Stimulated activated CD4-positive, alpha-beta T cell treated with anti-CD3 and anti-CD28 coated beads, Interleukin-4, amount 100 ng/mL, for 48 hours (primary cell): ENCODE measurements at places on chromosomes 2 and 18.

DNA sequence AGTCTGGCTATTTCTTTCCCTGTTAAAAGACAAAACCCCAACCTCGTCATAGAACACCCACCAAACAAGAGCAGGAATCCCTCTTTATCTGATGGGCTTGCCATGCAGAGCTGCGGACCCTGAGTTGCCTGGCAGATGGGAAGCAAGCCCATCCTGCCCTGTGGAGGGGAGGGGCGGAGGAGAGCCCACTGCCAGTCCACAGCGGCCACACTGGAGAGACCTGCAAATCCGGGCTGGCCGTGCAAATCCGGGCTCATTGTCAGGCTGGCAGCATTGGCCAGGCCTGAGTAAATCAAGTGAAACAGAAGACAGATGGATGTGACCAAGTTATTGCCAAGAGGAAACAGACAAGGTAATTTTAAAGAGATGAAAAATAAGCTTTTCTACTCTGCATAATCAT, 22.0 kb downstream of the MYL12B start:
- no peak for DNase-seq

- DNase-seq: no peak
Measured at GRCh38 chr2:190840569-190841172, 40.0 kb upstream of the GLS start.

- DNase-seq: no peak
Measured at GRCh38 chr2:218622606-218623365, 15.1 kb downstream of the PLCD4 start.

GRCh38 chr2:46816846-46817726, 98.5 kb downstream of the MCFD2 start:
- no peak for DNase-seq

GRCh38 chr18:61984349-61984748, 91.5 kb upstream of the RNF152 start:
- no peak for DNase-seq

DNA sequence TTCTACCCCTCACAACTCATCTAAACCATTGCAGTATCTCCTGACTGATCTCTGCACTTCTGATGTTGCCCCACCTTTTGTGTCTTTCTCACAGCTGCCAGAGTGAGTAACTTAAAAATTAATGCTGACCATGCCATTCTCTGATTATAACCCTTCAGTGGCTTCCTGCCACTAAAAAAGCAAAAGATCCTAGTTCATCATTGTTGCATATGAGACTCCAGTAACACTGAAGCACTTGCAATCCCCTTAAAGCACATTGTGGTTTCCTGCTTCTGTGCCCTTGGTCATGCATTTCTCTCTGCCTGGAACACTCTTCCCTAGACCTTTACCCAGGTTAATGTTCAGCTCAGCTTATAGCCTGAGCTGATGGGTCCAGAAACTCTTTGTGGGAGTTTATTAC, 95.1 kb upstream of the WDSUB1 start:
- no peak for DNase-seq

GRCh38 chr2:130328710-130329109, 14.0 kb upstream of the IMP4 start:
- no peak for DNase-seq

GRCh38 chr2:100140582-100140981, 1.8 kb downstream of the AFF3 start:
- DNase-seq: no peak

GRCh38 chr2:198314559-198315153, 510.3 kb downstream of the PLCL1 start:
- no peak for DNase-seq

- DNase-seq: peak; percentile 29
Measured at GRCh38 chr2:151410485-151410834, 758 bp downstream of the RIF1 start.

DNA sequence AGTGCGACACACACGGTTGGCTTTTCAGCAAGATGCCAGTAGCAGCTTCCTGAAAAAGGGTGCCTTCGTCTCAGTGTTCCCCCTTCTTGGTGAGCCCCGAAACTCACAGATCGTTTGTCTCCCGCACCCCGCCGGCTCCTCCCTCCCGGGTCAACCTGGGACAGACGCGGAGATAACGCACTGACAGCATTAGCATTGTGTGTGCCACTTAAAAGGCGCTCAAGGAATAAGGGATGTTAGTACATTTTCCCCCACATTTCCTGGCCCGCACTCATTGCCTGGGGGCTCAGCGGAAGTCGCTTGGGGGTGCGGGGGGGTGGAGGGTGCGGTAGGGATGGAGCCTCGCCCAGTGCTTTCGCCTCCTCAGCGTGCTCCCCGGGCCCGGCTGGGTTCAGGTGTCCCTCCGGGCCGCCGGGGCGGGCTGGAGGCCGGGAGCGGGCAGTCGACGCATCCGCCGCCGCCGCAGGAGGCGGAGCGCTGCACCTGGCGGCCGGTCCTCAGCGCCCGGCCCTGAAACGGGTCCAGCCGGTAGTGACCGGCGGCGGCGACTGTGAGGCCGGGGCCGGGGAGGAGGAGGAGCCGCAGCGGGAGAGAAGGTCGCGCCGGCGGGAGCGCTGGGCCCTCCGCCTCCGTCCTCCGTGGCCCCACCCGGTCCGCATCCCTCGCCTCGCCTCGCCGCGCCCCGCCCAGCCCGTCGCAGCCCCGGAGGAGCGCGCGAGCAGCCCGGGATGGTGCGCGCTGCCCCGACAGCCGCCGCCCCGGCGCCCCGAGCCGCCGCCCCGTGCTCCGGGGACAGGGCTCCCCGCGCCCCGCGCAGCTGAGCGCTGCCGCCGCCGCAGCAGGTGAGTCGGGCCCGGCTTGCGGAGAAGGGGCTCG, at the start of gene MFSD6:
MFSD6 (plus strand) TSS at position 694 of the 876 bp plus-strand sequence. CDS start 27,675 bp downstream, outside the sequence.
- DNase-seq: peak; percentile 39

DNA sequence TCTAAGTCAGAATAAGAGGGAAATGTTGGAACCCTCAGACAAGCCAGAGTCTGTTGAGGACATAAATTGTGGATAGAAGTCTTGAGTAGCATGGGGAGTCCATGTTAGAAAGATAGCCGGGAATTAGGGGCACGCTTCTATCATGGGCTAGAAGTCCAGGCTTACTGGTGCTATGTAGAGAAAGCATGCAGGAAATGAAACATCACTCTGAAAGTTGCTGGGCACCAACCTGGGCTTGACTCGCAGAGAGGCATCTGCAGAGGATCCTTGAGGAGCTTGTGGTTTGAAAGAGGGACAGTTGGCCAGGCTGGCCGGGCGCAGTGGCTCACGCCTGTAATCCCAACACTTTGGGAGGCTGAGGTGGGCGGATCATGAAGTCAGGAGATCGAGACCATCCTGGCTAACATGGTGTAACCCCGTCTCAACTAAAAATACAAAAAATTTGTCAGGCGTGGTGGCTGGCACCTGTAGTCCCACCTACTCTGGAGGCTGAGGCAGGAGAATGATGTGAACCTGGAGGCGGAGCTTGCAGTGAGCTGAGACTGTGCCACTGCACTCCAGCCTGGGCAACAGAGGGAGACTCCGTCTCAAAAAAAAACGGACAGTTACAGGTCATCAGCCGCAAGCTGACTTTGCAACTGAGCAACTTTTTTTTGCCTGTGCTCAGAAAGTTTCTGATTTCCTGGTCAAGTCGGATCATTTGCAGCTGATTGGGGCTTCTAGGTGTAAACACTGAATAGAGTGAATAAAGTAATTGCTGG, 24.9 kb downstream of the CERS6 start:
- DNase-seq: no peak

- no peak for DNase-seq
Measured at GRCh38 chr2:60530660-60531281, 22.7 kb downstream of the BCL11A start.

DNA sequence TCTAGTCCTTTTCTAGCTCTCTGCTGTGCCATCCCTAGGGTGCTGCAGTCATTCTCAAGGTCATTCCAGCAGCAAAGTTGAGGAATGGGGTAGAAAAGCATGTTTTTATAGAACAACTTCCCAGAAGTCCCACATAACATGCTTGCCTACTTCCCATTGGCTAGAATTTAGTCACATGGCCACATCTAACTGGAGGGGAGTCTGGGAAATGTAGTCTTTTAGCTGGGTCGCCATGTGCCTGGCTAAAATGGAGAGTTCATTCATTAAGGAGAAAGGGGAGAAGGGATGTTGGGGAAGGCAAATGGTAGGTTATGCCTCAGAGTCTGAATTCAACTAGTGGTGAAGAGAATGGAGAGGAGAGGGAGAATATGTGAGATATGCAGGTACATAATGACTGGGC, 85.7 kb downstream of the SLC4A3 start:
- no peak for DNase-seq

DNA sequence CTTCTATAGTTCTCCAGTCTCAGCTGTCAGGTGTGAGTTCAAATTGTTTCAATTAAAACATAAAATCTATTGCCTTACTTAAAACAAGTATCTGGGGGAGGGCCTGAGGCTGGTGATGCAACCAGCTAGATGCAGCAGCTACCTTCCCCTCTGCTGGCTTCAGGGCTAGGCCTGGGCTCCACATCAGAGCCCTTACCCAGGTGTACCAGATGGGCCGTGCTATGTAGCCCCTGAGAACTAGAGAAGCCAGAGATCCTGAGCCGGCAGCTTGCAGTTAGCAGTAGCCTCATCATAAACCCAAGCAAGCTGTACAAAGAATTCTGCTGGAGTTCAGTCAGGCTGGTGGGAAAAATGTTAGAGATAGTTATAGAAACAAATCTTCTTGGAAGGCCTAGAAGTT, 97.7 kb upstream of the ACAA2 start:
- DNase-seq: no peak

DNA sequence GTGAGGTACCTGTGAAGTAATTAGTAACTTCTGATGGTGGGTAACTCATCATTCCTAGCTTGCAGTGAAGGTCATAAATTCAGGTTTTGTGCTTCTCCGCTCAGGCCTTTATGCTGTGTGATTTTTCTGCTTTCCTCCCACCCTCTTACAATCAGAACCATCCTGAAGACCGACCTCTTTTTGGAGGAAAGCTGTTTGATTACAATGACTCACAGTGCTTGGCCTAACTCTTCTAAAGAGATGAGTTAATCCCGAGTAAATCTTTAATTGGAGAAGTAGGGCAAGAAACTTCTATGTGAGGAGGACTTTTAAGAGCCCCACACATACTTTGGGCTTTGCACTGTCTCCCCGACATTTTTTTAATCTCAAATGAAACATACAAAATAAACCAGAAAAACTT, 53.1 kb downstream of the TTC27 start:
- DNase-seq: no peak

- no peak for DNase-seq
Measured at GRCh38 chr2:101874069-101874468, 117.7 kb upstream of the IL1R2 start.

DNA sequence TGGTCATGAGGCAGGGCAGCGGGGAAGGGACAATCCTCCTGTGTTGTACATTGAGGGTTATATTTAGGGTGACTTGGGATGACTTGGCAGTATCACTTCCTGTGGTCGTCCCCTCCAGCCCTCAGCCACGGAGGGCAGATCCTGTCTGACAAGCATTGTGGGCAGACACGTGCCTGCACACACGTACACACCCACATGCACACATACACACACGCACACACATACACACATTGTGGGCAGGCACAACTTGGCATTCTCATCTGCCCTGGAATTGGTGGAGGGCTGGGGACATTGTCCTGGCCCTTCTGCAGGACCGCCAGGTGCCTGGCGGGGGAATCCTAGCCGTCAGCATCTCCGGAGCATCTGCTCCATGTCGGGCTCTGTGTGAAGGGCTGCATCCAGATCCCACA, 47.6 kb downstream of the ODC1 start:
- DNase-seq: peak; percentile 42

DNA sequence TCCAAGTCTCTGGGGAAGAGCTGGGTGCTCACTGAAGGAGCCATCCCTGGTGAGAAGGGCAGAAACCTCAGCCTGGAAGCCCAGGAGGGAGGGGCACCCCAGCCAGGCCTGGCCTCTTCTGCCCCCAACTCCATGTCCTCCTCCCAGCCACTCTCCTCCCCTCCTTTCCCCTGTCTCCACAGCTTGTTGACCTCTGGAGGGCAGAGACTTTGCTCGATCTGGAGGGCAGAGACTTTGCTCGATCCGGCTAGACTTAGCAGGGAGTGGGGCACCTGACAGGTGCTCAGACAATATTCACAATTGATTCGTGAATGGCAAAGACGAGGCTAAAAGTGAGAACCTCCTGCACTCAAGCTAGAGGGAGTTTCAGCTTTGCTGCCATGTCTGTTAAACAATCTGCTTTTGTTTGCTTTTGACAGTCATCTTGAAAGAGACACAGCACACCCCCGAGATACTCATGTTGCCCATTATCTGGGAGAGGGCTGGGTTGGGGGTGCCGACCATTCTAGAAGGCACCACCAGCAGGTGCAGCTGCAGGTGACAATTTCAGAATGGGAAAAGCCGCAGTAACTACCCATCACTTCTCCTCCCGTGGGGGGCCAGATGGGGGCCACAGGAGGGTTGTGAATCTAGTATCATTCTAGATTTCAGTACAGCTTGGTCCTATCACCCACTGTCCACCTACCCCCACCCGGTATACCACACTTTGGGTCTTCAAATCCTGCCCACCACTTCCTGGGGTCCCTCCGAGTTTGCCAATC, 54.8 kb downstream of the DNMT3A start:
- no peak for DNase-seq

- DNase-seq: no peak
Measured at GRCh38 chr2:219175928-219176817, 552 bp downstream of the CNPPD1 start.

DNA sequence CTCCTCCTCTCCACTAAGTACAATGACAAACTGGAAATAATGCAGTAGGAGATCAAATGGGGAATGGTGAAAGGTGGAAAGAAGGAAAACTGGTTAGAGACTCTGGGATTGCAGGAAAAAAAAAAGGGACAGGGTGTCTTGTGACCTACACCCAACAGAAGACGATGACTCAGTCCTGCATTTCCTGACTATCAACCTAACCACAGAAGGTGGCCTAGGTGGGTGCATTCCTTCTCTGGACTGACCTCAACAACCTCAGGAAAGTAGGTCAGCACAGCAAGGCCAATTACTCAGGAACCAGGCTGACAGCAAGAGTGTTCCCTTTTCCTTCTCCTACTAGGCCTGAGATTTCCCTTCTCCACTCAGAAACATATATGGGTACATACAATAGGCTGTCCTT, 1386.4 kb upstream of the ZEB2 start:
- no peak for DNase-seq

- DNase-seq: no peak
Measured at GRCh38 chr2:100141906-100142305, 484 bp downstream of the AFF3 start.

GRCh38 chr2:66431274-66431642, 3.7 kb upstream of the MEIS1 start:
- no peak for DNase-seq

GRCh38 chr2:176187899-176188773, at the start of gene HOXD1:
HOXD1 (plus strand) TSS chr2:176188668; CDS start chr2:176188802, 134 bp downstream.
- no peak for DNase-seq

GRCh38 chr2:124678043-124678442, 653.0 kb downstream of the CNTNAP5 start:
- DNase-seq: no peak

GRCh38 chr2:45776160-45776955, 124.9 kb downstream of the PRKCE start:
- no peak for DNase-seq

- no peak for DNase-seq
Measured at GRCh38 chr2:207370646-207371045, 159.1 kb upstream of the CREB1 start.

- no peak for DNase-seq
Measured at GRCh38 chr18:41371156-41372045, 583.6 kb upstream of the PIK3C3 start.

GRCh38 chr18:24560511-24560981, 100.1 kb downstream of the HRH4 start:
- no peak for DNase-seq

- DNase-seq: no peak
Measured at GRCh38 chr2:10225291-10226037, 77.2 kb upstream of the HPCAL1 start.

- no peak for DNase-seq
Measured at GRCh38 chr2:208255557-208256106, 761 bp upstream of the IDH1 start.

GRCh38 chr2:158495175-158495574, 38.4 kb downstream of the PKP4 start:
- no peak for DNase-seq
